ENCODE measurements at places on chromosomes 3 and 15. TPM values are rescaled to one million over a fixed set of nuclear protein-coding genes. Genes with fewer than 3 reads are reported as not detected.
A peak's percentile ranks its signal among the peaks of the same experiment; 100 is the strongest.

- DNase-seq: no peak
Measured at GRCh38 chr3:187447737-187448136, 79.6 kb downstream of the RTP4 start.

DNA sequence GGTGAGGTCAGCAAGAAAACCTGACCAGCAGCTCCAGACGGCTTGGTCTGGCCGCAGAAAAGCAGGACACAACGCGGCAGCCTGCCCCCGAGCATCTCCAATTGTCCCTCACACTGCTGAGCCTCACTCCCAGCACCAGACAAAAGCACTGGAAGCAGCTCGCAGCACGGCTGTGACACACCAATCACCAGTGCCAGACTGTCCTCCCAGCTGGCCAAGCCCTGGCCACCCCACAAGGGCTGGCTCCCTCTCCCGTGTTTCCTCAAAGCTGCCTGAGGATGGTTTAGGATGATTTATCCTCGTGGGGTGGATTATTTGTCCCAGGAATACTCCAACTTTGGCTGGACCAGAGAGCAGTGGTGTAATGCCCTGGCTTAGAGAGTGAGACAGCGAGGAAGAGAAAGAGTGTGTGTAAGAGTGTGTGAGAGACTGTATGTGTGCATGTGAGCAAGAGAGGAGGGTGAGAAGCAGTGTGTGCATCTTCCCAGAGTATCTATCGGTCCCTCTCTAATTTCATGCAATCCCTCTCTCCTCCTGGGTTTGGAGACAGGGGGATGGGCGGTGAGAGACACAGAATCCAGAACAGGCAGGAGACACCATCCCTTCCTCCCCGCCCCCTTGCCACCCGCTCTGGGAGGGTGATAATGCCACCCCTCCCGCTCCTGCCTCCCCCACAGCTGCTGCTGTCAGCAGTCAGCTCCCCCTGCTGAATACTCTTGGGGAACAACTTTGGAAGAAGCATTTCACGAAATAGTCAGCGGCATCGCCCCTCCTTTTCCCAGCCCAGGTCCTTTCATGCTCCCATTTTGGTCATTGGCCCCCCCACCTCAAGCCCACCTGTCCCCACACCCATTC, 34.2 kb downstream of the SEMA5B start:
- no peak for DNase-seq

DNA sequence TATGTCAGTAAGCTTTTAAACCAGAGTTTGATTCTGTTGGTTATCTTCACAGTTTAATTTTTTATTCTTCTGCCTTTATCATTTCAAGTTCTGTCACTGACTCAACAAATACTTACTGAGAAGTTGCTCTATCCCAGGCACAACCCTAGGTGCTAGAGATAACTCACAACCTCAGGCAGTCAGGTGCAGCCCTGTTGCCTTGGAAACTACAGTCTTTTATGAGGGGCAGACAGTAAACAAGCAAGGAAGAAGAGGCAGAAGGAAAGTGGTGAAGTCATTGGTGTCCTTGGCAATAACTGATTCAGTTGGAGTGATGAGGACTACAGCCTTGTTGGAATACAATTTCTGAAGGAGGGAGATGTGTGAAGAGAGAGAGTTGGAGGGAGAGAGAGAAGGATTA, 142.1 kb upstream of the LRTM1 start:
- no peak for DNase-seq

GRCh38 chr15:86014016-86014415, 65.7 kb upstream of the AGBL1 start:
- DNase-seq: no peak

DNA sequence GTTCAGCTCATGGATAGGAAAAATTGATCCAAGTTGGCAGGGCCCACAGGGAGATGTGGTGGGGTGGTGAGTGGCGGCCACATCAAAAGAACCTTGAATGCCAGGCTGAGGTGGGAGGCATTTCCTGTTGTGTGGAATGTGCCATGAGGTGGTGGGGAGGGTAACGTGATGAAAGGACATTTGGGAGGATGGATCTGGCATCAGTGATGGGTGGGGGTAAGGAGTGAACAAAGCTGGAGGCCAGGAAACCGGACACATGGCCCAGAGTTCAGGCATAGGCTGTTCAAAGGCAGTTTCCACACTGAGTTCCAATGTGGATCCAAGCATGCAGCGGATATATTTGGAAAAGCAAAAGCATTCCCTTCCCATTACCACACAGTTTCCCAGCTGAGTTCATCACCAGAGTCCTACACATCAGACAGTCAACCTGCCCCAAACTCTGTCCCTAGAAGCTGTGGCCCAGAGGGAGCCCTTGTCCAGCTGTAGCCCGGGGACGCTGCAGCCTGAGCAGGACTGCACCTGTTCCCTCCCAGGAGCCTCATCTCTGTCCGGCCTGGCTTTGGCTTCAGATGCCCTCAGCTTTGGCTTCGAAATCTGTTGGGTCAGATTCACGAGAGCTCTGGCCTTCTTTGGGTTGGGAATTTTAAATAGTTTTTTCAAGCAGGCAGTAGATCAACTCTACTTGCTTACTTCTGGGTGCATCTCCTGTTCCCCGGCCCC, 37.8 kb upstream of the GOLGA6B start:
- peak; percentile 9 for DNase-seq

- DNase-seq: no peak
Measured at GRCh38 chr15:78147566-78147965, 1.6 kb upstream of the IDH3A start.

- no peak for DNase-seq
Measured at GRCh38 chr3:73427048-73427706, 197.6 kb downstream of the PDZRN3 start.

DNA sequence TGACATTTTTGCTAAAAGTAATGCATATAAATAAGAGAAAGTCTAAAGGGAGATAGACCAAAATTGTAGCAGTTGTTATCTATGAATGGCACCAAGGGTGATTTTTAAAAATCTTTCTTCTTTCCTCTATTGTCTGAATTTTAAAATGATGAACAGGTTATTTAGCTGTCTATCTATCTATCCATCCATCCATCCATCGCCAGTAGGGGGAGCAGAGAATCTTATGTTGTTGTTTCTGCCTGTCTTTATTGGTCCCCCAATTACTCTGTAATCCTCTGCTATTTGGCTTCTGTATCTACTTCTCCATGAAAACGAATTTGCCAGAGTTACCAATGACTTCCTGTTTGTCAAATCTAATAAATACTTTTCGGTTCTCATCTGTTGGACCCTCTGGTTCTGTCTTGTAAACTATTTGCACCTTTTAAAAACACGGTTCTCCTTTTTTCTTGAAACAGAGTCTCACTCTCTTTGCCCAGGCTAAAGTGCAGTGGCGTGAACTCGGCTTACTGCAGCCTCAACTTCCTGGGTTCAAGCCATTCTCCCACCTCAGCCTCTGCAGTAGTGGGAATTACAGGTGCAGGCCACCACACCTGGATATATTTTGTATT, 86.0 kb downstream of the ECT2 start:
- DNase-seq: peak; percentile 61

DNA sequence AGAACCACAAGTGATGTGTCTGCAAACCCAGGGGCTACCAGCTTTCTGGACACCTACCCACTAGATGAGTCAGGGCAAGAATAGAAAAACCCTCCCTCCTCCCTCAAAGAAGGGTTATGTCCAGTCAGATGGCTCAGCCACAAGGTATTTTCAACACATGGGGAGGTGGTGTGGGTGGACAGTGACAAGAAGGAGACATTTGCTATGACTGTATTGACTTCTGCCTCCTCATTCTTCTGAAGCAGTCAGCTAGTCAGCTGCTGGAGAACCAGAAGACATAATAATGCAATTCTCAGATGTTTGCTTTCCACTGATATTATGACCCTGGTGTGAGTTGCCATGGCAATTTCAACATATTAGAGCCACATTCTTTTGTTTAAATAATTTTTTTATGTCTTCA, 66.7 kb upstream of the GOLGA8B start:
- DNase-seq: no peak

DNA sequence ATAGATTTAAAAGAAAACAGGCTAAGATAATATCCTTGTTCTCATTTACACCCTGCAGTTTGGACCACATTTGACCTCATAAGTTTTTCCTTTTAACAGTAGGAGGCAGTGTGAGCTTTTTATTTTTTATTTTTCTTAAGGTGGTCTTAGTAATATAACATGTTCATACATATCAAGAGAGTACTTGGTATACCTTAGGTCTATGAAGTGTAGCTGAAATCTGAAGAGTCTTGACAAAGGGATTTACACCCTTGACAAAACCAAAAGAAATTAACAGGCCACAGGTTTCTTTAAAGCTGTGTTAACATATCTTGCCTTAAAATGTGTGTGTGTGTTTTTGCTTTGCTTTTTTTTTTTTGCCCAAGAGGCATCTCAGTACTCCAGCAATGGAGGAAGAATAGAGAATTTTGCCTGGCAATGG, 3.2 kb downstream of the RAP2B start:
- DNase-seq: no peak

ARHGAP11A gene
- 13.4 TPM for total RNA-seq

DPPA4 gene
- total RNA-seq: not detected

MB21D2 gene
- total RNA-seq: 2.5 TPM

Data from dermis microvascular lymphatic vessel endothelial cell (primary cell).